ENCODE measurements at places on chromosomes 5 and 9. TPM values are rescaled to one million over a fixed set of nuclear protein-coding genes. Genes with fewer than 3 reads are reported as not detected.

Gene ESM1
- polyA plus RNA-seq = 2.8 TPM

Gene PCDHB14
- 0.42 TPM for polyA plus RNA-seq

GRCh38 chr5:129945774-129946270 lies 41.6 kb downstream of the CHSY3 start:
- DNase-seq = peak; percentile 9

GRCh38 chr9:15332939-15333338 lies 25.9 kb upstream of the TTC39B start:
- no peak for DNase-seq

DNA sequence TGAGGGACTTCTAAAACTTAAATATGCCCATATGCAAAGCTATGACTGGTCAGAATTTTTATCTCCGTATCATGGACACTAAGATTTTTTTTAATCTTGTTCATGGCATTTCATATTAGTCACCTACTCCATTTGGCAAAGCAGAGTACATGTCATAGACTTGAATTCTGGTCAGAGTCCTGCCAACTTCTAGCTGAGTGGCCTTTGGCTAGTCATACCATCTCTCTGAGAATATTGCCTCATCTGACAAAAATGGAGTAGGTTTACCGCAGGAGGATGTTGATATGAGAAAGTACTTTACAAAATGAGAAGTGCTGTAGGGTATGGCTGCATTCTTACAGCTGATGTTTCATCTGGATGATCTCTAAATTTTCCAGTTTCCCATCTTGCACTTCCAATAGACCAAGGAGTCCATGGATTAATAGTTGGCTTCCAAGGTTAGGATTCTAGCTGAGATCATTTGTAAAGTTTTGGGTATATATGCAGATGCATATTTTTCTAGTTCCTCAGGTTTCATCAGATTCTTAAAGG lies 150.8 kb upstream of the NR3C1 start:
- DNase-seq = peak; percentile 95

DNA sequence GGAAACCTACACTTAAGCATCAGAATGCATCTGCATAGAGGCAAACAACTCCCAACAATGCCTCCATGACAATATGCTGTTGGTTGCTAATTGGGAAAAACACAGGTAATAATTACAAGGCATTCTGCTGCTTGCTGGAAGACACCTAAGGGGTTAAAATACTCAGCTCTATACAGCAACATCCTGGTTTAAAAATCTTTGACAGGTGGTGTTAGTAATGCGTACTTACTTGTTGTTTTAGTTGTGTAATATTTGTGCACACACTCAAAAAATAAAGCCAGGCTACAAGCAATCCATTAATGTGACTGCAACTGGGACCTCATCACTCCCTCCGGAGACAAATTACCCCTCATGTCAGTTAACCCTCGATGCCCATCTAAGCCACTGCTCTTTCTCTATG lies 126.3 kb upstream of the ELL2 start:
- DNase-seq = no peak

DNA sequence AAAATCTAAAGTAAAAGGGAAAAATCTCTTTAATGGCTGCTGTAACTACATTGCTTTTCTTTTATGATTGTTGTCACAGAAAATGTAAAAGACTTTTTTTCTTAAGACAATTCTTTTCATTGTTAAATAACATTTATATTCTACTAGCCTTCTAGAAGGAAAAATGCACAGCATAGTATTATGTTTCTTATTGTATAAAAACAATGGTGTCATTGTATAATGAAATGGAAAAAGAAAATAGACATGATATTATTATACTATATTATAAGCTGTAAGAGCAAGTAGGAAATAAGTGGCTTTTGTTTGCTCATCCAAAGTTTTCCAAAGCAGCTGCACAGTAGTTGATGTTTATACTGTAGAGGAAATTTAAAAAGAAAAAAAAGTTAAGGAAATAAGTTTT lies 1021.7 kb downstream of the EFNA5 start:
- DNase-seq = no peak

Gene NIPAL4
- polyA plus RNA-seq = 2.2 TPM

Gene ZBTB26
- polyA plus RNA-seq = 8.0 TPM

- no peak for DNase-seq
These were observed 33.1 kb upstream of the ADRB2 start for GRCh38 chr5:148793261-148793660.

- no peak for DNase-seq
These were observed 76.2 kb upstream of the ZNF608 start for GRCh38 chr5:124822647-124823046.

GRCh38 chr5:53123702-53124101 lies 14.1 kb upstream of the MOCS2 start:
- DNase-seq = no peak

GRCh38 chr9:135776893-135777622 lies 75.1 kb downstream of the KCNT1 start:
- DNase-seq = no peak

GRCh38 chr5:76604838-76605237 lies 18.4 kb downstream of the F2RL2 start:
- no peak for DNase-seq

Gene DCAF12
- 29.4 TPM for polyA plus RNA-seq

Gene TSSK1B
- not detected for polyA plus RNA-seq

DNA sequence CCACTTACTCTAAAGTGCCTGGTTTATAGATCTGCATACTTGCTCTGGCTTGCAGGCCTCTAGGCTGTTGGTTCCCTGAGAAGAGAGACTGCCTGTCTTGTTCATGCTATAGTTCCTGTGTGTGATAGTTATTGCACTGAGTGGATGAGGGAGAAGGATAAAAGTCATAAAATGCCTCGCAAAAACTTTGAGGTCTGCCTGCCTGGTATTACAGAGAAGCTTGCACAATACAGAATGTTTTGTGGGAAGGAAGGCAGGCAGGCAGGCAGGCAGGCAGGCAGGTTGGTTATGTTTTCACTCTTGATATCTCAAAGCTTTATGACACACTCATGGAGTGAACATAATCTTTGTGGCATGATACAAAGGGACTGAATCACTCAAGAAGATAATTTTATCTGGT lies 287.1 kb downstream of the SLIT3 start:
- DNase-seq = no peak

- DNase-seq = peak; percentile 84
These were observed 376.4 kb upstream of the RGMB start for GRCh38 chr5:98397081-98397480.

Gene SARDH
- polyA plus RNA-seq = 0.12 TPM

DNA sequence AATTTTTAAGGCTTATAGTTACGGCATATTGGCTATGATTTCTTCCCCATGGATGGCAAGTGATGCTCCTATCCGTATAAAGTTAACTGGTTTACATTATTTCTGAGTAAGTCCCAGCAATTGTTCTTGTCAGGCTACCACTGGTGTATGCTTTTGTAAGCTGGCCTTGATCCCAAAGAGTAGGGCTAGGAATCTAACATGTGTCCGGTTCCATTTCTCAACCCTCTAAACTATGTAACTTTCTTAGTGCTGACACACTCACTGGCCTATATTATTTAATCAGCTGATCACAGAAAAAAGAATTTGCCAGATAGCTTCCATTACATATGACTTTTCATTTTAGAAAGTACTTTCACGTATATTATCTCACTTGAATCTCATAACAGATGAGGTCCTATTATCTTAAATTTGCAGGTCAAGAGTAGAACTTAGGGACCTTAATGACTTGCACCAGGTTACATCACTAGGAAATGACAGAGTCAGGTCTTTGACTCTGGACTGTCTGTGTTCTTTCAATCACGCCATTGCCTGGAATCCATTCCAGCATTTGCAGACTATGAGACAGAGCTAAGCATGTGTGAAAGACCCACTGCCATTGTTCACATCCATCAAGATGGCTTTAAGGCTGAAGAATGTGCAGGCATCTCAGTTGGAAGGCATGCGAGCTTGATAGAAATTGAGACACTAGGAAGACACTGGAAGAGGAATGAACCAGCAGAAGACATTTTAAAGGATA lies 362.9 kb downstream of the ARRDC3 start:
- DNase-seq = no peak

GRCh38 chr5:36584009-36584875 lies 22.2 kb upstream of the SLC1A3 start:
- no peak for DNase-seq

- no peak for DNase-seq
These were observed 26.2 kb downstream of the NREP start for GRCh38 chr5:111730659-111731382.

DNA sequence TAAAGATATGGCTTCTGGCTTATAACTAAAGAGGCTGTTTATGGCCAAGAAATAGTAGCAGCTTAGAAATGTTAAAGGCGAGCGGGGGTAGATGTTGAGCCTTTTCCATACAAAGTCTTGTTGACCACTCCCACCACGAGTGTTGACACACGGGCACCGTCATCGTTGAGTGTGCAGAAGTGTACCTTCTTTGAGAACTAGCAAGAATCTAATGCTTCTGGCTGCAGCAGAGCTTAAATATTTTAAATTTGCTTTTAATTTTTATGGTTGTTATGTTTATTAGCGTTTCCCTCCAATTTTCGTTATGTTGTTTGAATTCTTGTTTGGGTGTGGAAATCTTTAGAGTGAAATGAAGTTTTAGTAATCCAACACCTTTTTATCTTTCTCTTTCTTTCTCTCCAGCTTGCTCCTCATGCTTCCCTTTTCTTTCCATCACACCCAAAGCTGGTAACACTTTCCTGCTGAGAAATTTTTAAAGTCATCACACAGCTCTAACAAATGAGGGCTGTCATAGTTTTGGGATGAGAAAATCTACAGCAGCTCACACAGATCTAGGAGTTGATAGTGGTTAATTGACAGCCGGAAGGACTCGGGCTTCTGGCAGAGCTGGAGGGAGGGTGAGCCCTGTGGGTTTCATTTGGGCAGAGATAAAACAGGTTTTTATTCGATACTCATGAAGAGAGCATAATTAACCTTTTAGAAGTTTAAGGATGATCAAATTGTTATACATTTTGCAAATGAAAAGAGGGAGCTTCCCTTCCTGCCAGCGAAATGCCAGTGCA lies 120.1 kb upstream of the ZNF608 start:
- no peak for DNase-seq

- DNase-seq = no peak
These were observed 102.3 kb downstream of the GLDC start for GRCh38 chr9:6543204-6543603.

Gene CDH6
- polyA plus RNA-seq = 2.9 TPM

Gene FCN2
- polyA plus RNA-seq = not detected

DNA sequence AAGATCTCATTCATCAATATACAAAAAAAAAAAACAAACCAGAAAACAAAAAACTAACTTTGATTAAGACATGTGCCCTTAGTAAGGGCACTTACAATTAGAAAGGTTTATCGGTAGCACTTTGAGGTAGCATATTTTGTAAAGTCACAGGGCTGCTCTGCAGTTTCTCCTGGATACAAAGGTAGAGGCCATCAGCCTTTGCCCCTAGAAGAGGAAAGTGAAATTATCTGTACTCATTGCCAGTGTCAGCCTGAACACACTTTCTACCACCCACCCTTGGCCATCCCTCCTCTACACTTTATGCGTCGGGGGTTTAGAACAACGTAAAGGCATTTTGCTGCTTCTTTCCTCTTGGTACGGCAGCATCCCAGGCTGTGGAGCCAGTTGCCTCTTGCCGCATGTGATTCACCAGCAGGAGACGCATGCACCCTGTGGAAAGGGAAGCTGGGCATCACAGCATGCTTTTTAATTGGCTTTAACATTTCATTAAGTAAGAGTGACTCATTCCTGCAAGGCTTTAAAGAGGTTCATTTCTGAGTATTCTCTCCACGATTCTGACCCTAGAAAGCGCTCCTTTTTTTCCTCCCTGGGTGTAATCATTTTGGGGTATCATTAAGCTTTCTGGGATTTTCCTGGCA lies 84.6 kb downstream of the CEMIP2 start:
- DNase-seq = no peak

DNA sequence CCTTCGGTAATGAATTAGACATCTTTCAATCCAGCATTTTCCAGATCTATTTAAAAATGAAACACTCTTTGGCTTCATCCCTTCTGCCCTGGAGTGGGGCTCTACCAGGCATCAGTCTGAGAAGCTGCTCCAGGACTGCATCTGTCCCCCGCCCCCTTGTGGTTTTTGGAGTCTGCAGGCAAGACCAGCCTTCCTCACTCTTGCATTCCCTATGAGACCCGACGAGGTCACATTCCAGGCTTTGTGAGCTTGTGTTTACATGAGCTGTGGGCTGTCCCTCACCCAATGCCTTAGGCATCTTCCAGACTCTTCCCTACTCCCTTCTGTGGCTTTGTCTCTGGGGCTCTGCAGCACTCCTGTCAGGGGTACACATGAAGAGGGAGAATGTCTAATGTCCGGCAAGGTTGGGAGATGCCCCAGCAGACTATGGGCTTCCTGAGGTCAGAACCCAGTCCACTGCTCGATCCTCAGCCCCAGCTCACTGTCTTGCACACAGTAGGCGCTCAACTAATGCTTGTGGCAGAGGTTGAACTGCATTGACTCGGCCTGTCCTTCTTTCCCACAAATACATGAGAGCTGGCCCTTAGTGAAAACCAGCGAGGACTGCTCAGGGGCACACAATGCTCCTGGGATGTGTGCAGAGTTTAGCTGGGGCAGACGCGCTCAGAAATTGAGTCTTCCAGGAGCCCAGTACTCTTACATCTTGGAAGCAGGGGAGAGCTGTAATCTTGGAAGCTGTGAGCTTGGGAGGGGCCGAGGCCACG lies 11.7 kb upstream of the GADD45G start:
- no peak for DNase-seq

GRCh38 chr9:130232899-130233586 lies 32.5 kb upstream of the HMCN2 start:
- no peak for DNase-seq

- no peak for DNase-seq
These were observed 382.0 kb downstream of the PSAT1 start for GRCh38 chr9:78678877-78679276.

Gene NUTM2F
- not detected for polyA plus RNA-seq

DNA sequence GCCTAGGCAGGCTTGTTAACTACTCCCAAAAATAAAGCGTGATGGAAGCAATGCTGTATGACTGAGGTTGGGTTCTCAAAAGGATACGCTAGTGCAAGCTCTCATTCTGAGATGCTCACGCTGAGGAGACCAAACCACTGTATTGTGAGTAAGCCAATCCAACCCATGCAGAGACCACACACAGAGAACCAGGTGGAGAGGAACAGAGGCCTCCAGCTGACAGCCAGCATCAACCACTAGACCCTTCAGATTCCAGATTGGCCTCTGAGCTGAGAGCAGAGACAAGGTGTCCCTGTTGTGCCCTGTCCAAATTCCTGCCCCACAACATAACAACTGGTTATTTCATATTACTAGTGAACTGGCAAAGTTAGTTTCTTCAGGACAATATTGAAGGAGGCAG lies 4.5 kb downstream of the TSTD2 start:
- DNase-seq = no peak

GRCh38 chr5:74519161-74519571 lies 121.4 kb downstream of the ENC1 start:
- DNase-seq = no peak
